Kidney epithelial cell (primary cell): ENCODE measurements at places on chromosomes 1 and 21.

GRCh38 chr1:157136133-157136532 lies 2.1 kb downstream of the ETV3 start:
- no peak for DNase-seq

DNA sequence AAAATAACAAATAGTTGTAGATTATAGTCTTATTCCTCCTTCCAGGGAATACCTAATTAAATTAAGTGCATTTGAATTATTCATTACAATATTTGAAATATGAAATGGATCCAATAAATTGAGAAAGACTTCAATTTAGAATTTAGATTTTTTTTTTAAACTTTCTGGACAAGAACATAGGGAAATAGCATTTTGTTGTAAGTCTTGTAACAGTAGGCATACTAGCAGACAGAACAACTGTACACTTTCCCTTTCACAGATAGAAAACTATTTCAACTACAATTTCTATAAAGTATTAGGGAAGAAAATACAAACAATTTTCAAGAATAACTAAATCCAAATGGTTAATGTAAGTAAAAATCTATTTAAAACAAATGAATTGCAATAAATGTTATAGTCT lies 577.5 kb downstream of the USP25 start:
- DNase-seq, result no peak

GRCh38 chr1:201537028-201537427 lies 1.9 kb upstream of the NAV1 start:
- no peak for DNase-seq

DNA sequence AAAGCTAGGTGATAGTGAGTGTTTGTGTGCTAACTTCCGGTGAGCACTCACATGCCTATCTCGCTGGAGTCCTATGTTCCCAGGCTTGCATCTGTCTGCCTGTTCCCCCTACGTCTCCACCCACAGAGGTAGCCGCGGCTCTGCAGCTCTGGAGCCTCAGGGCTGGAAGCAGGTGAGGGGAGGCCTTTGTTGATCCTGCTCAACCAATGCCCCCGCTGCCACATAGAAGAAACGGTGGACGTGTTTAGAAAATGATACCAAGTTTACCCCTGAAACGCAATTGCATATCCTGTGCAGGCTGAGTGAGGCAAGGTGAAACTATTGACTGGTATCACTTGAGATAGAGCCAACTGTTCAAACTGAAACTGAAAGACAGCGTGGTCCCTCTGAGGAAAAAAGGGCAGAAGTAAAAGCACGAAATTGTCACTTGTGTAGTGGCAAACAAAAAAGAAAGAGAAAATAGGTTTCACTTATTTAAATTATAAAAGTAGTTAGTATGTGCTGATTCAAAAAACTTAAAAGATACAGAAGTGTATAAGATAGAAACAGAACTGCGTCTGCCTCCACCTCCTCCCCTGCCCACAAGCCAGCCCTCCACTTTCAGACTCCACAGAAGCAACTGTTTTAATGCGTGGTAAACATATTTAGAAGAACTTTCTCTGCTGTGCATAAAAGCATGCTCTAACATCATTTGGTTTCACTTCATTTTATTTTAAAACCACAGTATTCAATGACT lies 38.6 kb upstream of the ETS2 start:
- DNase-seq, result no peak

GRCh38 chr1:29586991-29587745 lies 350.8 kb downstream of the PTPRU start:
- no peak for DNase-seq

GRCh38 chr21:26107429-26107828 lies 63.1 kb downstream of the APP start:
- DNase-seq, result no peak

DNA sequence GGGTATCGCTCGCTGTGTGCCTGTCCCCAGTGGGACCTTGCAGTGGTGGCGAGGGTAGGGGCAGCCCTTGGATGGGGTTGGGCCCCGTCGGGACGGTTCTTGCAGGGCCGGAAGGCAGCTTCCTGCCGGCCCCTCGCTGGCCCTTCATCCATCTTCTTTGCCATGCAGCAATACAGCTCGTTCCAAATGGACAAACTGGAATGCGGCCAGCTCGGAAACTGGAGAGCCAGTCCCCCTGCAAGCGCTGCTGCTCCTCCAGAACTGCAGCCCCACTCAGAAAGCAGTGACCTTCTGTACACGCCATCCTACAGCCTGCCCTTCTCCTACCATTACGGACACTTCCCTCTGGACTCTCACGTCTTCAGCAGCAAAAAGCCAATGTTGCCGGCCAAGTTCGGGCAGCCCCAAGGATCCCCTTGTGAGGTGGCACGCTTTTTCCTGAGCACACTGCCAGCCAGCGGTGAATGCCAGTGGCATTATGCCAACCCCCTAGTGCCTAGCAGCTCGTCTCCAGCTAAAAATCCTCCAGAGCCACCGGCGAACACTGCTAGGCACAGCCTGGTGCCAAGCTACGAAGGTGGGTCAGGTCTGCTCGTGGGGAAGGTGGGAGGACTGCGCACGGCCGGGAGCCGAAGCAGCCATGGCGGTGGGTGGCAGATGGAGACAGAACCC lies 45.8 kb downstream of the SIM2 start:
- no peak for DNase-seq

DNA sequence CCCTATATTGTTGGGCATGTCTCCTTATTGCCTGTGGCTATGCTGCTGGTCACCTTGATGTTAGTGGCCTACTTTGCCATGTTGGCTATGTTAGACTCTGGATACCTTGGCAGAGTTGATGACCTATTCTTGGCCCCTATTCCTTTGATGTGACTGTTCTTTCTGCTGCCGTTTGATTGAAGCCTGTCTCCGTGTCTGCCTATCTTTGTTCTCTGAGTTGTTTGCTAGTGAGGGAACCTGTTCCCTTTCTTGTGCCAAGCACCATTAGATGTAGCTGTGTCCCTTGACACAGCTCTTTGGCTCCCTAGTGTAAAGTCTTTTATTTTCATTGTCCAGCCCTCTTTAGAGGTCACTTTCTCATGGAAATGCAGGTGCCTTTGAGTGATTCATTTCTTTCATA lies 28.7 kb upstream of the PAPPA2 start:
- no peak for DNase-seq

DNA sequence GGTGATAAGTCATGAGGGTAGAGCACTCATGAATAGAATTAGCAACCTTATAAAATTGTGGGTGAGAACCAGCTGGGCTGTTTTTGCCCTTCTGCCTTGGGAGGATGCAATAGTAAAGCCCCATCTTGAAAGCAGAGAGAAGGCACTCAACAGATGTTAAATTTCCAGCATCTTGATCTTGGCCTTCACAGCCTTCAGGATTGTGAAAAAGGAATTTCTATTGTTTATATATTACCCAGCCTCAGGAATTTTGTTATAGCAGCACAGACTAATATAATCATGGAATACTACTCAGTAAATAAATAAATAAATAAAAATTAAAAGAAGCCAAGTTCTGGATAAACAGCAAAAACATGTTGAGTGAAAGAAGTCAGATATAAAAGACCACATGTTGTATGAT lies 175.2 kb downstream of the KCNT2 start:
- DNase-seq, result no peak

DNA sequence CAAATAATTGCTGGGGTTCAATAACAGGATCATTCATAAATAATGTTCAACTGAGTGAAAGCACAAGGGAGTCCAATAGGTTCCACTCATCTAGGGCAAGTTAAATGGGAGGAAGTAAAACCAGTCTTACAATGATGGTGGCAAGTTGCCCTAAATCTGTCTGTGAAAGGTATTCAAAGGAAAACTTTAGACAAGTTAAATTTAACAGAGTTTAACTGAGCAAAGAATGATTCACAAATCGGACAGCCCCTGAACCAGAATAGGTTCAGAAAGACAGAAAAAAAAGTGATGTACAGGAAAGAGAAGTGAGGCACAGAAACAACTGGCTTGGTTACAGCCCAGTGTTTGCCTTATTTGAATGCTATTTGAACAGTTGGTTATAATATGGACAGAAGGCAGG lies 183.5 kb upstream of the ADGRL4 start:
- DNase-seq, result no peak

GRCh38 chr1:167488786-167489185 lies 29.5 kb downstream of the CD247 start:
- DNase-seq, result no peak

GRCh38 chr1:65260851-65261473 lies 48.4 kb upstream of the DNAJC6 start:
- peak; percentile 80 for DNase-seq

GRCh38 chr1:35873243-35873750 lies 9.7 kb upstream of the AGO1 start:
- DNase-seq, result no peak

DNA sequence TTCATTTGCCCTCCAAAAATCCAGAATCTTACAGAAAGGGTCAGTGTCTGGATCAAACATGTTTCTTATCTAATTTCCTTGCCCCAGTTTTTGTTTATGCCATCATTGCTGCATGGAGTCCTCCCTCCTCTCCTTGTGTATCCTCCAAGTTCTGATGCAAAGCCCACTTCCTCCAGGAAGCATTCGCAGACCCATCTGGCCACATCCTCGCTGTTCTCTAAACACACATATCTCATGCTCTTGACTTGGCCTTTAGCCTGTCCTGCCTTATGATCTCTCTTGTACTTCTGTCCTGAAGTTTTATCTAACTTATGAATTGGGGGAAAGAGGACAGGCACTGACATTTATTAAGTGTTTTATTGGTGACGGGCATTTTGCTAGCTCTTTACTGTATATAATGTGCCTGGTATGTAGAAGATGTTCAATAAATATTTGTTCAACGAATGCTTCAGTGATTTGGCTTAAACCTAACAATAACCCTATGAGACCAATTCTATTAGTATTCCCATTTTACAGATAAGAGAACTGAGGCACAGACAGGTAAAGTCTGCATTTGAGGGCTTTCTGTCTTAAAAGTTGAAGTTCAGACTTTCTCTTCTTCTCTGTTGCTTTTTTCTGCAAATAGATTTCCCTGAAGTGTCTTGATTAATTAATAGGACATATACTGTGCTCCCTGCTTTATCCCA lies 19.2 kb upstream of the ID3 start:
- DNase-seq, result no peak

DNA sequence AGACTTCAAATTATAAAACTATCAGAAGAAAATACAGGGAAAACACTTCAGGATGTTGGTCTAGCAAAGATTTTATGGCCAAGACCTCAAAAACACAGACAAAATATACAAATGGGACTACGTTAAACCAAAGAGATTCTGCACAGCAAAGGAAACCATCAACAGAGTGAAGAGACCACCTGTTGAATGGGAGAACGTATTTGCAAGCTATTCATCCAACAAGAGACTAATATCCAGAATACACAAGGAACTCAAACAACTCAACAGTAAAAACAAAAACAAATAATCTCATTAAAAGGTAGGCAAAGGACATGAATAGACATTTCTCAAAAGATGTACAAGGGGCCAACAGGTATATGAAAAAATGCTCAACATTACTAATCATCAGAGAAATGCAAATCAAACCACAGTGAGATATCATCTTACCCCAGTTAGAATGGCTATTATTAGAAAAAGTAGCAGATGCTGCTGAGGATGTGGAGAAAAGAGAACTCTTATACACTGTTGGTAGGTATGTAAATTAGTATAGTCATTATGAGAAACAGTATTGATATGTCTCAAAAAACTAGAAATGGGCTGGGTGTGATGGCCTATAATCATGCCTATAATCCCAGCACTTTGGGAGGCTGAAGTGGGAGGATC lies 112.6 kb downstream of the LRIG2 start:
- DNase-seq, result no peak

DNA sequence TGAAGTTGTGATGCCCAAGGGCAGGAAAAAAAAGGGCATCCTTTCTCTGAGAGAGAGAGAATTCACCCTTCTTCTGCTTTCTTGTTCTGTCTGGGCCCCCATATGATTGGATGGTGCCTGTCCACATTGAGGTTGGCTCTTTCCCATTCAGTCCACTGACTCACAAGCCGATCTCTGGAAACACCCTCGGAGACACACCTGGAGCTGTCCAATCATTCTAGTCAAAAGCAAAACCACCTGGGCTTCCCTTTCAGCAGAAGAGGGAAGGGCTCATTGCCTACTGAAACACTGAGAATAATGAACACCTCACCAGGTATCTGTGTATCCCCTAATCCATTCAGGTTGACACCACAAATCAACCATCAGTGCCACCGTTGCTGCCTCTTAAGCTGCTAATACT lies 103.7 kb upstream of the GNG12 start:
- DNase-seq, result no peak

- no peak for DNase-seq
These were observed 21.8 kb downstream of the SLC1A7 start for GRCh38 chr1:53120659-53121058.

GRCh38 chr1:57061369-57061768 lies 95.6 kb upstream of the C8B start:
- no peak for DNase-seq

DNA sequence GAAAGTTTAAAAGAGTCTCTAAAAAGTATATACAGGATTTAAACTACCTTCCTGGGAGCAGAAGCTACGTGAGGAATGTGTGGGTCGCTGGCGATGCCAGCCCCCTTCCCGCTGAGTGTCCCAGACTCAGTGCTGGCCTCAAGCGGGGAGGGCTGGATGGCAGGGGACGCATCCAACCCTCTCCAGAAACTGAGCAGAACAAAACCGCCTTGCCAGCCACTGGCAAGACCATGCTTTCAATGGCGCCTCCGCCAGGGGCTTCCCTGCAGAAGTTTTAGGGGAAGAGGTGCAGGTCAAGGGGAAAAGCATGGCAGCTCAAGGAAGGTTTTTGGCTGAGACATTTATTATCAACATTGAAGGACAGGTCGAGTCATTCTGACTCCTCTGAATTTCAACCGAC lies 26.1 kb downstream of the NADK start:
- DNase-seq, result no peak

DNA sequence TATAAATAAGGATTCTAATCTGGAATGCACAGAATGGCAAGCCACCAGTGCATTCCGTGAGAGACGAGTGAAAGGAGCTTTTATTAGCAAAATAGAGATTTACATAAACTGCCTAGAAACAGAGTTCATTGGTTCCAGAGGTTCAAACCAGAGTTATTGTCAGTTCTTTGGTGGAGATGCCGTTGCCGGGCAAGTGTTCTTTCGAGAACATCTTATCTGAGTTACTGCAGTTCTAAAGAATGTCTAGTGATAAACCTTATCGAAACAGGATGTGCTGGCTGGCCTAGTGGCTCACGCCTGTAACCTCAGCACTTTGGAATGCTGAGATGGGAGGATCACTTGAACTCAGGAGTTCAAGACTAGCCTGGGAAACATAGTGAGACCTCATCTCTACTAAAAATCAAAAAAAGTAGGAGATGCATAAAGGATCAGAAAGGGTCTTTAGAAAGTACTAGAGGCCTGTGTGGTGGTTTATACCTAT lies 19.9 kb upstream of the EVI5 start:
- DNase-seq, result peak; percentile 55

GRCh38 chr1:164780863-164781262 lies 221.9 kb downstream of the PBX1 start:
- peak; percentile 67 for DNase-seq

DNA sequence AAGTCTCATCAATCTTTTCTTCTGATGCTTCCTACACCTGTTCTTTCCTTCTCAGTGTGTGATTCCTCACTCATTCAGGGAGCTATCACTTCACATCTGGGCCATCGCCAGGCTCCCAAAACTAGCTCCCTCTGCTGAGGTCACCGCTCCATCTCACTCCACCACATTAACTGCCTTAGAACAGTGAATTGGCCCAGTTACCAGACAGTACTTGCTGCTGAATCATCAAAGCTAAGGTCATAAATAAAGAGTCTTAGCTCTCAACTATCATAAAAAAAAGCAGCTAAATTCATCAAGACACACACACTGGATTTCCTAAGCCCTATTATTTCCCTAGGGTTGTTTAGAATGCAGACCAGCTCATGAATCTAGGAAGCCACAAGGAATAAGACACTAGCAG lies 18.8 kb upstream of the SRM start:
- no peak for DNase-seq
